ENCODE measurements at places on chromosomes 11 and 22.

GRCh38 chr11:7667460-7667859 is 5.8 kb downstream of the CYB5R2 start:
- DNase-seq = no peak

DNA sequence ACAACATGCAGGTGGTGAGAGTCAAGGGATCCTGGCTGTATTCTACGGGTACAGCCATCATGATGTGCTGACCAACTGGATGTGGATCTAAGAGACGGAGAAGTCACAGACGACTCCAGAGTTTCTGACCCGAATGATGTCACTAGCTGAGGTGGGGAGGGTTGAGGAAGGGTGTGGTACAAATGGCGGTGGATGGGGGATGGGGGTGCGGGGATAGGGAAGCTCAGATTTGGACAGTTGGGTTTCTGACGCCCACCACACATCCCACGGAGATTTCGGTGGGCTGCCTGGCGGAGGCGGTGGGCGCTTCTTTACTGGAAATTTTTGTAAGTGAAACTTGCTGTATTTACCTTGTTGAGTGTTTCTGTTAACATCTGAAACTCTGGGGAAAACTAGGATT is 126.7 kb downstream of the OSBP2 start:
- no peak for DNase-seq

DNA sequence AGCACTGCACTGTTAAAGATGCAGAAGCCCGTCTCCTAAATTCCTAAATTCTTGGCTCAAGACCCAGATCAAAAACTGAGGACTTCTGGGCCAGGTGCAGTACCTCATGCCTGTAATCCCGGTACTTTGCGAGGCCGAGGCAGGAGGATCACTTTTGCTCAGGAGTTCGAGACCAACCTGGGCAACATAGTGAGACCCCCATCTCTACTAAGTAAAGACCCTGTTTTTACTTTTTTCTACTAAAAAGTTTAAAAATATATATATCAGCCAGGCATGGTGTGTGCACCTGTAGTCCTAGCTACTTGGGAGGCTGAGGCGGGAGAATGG is 29.7 kb downstream of the PDGFB start:
- no peak for DNase-seq

- DNase-seq = no peak
Observed at GRCh38 chr22:33303099-33303498, 244.9 kb upstream of the SYN3 start.

- no peak for DNase-seq
Observed at GRCh38 chr11:36074941-36075431, 131.1 kb downstream of the LDLRAD3 start.

DNA sequence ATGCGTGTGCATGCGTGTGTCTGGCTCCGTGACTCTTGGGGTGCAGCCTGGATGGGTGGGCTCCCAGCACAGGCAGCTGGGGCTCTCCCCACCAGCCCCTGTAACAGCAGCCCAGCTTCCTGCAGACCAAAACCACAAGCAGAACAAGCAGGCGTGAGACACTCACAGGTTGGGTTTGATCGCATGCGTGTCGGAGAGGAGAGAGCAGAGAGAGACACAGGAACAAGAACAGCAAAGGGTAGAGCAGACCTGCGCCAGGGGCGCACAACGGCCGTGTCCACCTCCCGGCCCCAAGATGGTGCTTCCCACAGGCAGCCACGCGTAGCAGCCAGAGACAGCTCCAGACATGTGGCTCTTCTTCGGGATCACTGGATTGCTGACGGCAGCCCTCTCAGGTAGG is at the start of gene CD6:
CD6 (plus strand) TSS at position 161 of the 400 bp plus-strand sequence; CDS start at position 347, 186 bp downstream.
- DNase-seq = no peak

DNA sequence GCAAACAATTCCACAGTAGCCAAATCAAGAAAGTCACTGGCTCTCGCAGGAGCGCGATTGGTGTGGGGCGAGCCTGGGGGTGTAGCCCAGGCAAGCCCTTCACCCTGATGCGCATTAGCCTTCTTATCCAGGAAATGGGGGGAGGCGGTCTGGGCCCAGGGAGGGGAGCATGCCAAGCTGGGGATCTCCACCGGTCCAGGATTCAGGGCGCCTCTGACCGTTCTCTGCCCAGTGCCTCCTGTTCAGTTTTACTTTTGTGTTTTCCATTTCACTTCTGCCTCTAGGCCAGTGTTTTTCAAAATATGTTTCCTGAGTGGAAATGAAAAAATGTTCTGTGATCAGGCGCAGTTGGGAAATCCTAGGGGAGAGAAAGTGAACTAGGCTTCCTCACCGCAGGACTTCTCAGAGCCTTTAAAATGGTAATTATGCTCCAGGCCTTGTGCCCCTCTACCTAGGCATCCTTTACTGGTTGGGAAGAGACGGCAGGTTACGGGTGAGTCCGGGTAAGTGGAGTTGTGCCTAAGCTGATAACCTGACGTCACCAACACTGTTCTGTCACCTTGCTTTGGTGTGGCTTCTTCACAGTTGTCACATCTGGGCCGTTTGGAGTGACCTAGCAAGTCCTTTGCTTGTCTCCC is 18.4 kb downstream of the LRP5 start:
- no peak for DNase-seq
